ENCODE measurements at places on chromosomes 1 and 21.

DNA sequence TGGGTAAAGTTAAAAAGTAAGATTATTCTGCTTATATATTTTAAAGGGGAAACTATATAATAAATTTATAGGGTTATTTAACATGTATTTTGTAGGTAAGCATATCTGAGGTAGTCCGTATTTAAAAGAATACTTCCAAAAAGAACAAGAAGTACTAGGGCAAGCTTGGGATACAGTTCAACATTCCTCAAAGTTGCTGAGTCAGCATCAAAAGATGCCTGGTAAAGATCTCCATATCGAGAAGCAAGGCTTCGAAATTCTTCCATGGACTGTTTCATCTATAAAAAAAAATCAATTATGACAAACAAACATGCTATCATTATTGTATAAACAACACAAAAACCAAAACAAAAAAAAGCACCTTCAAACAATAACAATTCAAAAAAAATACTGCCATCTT, 67.7 kb downstream of the INTS7 start:
- DNase-seq: no peak

DNA sequence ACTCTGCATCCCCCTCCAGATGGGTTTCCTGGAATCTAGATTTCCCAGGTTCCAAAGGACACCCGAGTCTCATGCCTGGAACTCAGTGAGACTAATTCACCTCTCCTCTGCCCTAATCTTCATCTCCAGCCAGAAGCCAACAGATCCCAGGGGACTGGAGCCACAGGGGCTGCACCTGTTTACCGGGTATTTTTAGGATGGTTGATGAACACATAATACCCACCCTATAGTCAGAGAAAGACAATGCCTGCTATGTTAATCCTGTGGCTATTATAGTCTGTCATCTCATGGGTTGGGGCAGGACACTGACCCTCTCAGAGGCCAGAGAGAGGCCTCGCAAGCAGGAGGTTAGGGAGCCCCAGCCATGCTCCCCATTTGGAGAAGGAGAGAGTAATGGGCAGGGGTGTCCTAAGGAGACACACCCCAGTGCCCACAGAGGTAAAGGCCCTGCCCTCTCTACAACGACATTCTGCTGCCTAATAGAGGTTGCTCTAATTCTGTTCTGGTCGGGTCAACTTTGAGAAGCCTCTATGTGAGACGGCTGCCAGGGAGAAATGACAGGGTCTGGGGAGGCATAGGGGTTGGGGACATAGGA, 1.0 kb upstream of the TNNI1 start:
- no peak for DNase-seq

DNA sequence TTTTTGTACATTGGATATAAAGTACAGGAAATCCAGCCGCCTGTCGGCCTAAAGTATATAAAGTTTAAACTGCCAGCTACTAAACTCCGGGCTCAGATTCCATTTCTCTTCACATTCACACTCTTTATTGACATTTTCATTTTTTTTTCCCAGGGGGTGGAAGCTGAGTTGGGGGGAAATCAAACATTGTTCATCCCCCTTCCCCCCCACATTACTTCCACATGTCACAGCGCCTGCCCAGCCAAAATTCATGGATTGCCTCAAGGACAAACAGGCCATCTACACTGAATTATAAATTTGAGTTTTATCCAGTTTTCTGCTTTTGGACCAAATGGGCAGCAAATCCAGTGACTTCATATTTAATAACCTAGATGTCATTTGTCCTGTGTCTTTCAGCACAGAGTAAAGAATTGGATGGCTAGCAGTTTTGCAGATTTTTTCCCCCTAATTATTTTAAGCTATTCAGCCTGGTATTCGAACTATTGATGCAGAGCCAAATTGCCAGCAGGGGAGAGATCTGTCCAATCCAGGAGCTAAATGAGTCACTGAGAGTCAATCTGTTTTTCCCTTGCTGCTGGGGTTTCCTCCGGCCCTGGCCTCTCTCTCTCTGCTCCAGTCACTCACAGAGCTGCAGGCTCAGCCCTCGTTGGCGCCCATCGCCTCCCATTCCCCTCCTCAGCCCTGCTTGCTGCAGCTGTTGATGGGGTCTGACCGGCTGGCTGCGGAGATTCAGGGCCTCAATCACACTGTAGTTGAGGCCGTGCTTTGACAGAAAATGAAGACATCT, 98.0 kb downstream of the LMO4 start:
- no peak for DNase-seq

DNA sequence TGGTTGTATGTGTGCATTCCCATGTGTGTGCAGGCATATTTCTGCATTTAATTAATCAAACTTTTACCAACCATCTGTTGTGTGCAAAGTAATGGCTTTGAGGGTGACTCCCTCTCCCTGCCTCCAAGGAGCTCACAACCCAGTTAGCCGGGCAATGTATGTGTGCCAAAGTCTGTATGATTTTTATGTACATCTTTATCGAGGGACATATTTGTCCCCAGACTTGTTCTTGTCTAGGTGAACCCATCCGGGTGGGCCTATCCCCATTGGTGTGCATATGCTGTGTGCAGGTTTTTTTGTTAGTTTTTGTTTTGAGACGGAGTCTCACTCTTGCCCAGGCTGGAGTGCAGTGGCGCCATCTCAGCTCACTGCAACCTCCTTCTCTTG, 1.8 kb downstream of the SYTL1 start:
- no peak for DNase-seq

GRCh38 chr1:161364332-161364731, 3.3 kb downstream of the CFAP126 start:
- DNase-seq: no peak

GRCh38 chr1:212968368-212968863, 18.1 kb downstream of the VASH2 start:
- DNase-seq: peak; percentile 84

GRCh38 chr1:50095716-50096115, 13.0 kb upstream of the ELAVL4 start:
- no peak for DNase-seq

DNA sequence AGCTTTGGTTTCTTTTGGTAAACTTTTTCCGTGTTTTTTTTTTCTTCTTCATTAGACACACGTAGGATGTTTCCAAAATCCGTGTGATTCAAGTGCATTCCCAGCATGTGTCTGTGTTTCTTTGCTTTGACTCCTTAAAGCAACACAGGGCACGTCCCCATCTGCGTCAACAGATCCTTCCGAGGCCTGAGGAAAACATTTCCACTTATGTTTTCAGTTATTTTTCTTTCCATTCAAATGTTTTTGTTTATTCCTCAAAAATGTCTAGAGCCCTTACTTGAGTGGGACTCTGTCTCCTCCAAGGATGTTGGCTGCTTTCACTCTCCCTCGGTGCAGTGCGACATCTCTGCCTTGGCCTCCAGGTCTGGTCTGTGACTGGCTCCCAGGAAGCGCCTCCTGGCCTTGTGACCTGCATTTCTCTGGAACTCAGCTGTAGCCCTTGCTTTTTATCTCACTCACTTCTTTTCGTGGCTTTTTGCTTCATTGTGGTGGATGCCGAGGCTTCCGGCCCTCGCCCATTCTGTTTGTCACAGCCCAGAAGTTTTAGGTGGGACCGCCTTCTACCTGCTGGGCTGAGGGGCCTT, 31.3 kb upstream of the SLC19A1 start:
- no peak for DNase-seq

GRCh38 chr1:47998396-47998990, 1.3 kb upstream of the TRABD2B start:
- DNase-seq: no peak

DNA sequence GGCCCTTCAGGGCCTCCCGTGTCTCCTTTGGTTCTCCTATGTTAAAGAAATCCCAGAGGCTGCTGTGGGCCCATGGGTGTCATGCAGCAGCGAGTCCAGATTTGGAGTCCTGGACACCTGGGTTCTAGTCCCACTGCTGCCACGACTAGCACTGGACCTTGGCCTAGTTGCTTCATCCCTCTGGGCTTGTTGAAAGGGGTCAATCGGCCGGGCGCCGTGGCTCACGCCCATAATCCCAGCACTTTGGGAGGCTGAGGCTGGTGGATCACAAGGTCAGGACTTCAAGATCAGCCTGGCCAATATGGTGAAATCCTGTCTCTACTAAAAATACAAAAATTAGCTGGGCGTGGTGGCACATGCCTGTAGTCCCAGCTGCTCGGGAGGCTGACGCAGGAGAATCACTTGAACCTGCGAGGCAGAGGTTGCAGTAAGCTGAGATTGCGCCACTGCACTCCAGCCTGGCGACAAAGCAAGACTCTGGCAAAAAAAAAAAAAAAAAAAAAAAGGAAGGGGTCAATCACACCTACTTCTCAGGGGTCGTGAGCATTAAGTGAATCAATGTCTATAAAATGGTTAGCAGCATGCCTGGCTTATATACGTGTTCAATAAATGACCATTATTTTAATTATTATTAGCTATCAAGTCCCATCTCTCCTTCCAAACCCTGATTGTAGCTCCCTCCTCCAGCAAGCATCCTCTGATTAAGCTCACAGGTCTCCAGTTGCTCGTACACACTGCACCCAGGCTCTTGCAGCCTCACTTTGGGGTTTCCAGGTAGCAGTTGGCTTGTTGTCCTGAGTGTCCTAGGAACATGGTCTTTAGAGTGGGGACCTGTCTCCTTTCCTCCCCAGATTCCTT, 43.8 kb downstream of the KIRREL1 start:
- no peak for DNase-seq

- DNase-seq: no peak
These were observed 5.2 kb downstream of the SNAP47 start for GRCh38 chr1:227740401-227740960.

DNA sequence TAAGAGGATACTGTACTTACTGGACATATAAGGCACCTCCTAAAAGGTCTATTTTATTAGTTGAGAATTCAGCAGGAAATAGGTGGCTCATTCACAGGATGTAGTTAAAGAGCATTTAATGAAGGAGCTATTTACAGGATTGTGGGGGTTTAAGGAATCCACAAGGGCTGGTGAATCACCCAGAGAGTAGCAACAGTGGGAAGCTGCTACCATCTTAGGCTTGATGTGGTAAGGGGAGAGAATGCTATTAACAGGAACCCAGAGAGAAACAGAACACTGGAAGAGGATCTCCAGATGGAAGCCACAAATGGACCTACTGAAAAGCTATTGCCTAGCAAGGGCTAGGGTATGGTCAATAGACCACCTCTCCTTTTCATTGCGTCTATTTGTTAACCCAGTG, 52.0 kb upstream of the COL11A1 start:
- DNase-seq: no peak

DNA sequence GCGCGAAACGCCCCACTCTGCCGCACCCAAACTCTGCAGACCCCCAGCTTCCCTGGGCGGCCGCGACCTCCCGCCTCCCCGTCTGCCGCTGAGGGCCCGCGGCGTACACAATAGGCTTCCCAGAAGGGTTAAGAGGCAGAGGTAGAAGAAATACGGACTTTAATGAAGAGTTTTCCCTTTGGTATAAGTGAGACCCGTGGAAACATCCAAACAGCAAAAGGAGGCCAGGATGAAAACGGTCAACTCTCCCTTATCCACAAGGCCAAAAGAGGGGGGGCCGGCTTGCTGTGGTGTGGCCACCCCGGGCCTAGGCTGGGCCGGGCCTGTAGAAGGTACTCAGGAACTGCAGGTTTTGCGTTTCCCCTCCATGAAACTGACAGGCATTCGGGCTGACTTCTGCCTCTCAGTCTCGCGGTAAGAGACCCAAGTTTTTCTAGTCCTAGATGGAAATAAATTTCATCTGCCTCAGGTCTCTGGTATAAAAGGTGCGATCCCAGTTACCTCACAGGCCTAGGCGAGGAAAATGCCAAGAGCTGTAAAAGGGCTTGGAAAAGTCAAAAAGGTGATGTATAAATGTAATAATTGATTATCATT, 671 bp upstream of the PYGO2 start:
- DNase-seq: no peak

DNA sequence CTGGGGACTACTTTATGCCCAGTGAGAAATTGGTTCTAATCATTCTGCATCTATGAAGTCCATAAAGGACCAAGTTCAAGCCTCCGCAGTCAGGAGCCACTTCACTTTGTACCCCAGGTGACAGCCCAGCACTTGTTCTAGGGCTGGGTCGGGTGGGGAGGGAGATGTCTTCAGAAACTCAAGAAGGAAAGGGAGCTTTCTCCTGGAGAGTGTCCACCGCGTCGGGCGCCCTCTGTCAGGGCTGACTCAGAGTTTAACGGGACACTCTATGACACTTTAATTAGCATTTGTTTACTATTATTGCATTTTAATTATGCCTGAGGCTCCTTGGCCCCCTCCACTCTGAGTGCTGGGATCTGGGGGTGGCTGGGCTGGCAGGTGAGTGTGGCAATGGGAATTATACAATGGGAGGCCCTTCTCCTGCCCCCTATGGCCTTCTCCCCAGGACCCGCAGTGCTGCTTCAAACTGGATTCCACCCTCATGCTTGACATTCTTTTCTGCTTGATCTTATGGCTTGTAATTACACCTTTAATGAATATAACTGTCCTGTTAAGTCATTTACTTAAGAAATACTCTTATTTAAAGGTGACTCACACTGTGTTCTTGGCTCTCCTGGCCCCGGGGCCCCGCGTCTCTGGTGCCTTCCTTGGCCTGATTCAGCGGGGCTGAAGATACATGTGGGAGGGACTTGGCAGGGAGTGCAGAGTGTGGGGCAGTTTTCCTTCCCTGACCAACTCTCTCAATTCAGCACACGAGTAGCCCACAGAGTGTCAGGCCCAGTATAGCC, 136.6 kb downstream of the PLXNA2 start:
- DNase-seq: no peak

DNA sequence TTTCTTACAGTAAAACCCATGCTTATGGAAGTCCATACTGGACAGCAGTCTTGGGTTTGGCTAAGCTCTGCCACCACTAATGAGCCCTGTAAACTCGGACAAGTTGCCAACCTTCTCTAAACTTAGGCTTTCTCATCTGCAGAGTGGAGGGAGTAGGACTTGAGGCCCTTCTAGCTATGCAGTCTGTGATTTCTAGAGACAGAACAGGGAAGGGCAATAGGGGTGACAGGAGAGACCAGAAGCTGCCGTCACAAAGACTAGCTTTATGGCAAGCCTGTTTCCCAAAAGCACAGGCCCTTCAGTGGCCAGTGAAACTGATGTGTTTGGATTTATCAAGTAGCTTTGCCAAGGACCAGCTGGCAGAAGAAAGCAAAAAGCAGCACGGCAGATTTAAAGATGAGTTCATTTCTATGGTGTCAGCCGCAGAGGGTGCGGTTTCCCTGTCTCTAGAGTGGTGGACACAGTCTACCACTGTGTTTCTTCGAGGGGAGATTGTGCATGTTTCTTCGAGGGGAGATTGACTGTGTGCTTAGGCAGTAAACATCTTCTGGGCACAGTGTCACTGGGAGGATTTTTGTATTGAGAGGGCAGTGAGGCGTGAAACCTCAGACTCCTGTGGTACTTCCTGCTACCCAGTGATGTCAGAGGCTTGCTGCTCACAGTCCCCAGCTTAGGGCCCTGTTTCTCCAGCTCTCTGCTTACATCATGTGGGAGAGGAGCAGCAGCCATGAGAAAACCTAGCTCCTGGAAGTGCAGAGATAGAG, 119.0 kb downstream of the ROR1 start:
- DNase-seq: no peak

GRCh38 chr1:10909697-10910680, 102.5 kb upstream of the TARDBP start:
- no peak for DNase-seq

- no peak for DNase-seq
These were observed at the start of gene FOXD3 for GRCh38 chr1:63322114-63322943. TSS of gene FOXD3 (plus strand) at chr1:63322567. CDS start at chr1:63323059, 492 bp downstream.

DNA sequence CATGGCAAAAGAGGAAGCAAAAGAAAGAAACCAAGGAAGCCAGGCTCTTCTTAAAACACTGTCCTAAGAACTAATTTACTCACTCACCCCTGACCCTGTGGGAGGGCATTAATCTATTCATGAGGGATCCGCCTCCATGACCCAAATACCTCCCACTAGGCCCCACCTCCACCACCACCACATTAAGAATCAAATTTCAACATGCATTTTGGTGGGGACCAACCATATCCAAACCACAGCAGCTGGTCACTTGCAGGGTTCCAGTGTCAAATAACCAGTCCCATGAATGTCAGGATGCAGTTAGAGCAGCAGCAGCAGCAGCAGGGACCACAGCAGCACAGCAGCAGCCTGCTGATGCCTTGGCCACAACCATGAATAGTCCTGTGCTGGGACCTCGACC, 83.8 kb downstream of the ZC3H11B start:
- no peak for DNase-seq

All from NCI-H524 treated with DMSO at 0.1 percent for 48 hours (cell line).